ENCODE measurements at places on chromosomes 5 and 9.

DNA sequence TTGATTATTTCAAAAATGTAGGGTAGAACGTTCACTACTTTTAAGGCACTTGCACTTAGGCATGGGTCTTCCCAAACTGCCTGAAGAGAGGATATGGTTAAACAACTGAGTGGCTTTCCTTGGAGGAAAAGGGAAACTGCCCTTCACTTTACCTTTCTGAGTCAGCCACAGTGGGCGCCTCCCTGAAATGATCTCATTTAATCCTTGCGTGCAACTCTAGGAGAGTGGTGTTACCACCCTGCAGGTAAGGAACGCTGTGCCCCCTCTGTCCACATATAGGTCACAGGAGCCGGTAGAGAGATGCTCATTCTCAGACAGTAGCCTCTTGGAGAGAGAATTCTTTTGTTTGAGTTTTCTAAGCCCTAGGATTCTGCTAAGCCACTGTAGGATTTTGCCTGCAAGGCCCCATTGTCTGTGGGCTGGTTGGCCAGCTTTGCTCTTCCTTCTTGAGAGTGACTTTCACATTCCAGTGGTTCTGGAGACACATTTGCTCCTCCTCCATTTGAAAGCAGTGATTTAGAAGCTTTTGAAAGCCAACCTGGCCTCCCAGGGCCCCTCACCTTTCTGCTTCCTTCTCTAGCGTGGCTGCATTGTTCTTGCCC, 110.3 kb upstream of the CTSL start:
- no peak for DNase-seq

- DNase-seq = no peak
These were observed 11.9 kb upstream of the AQP7 start for GRCh38 chr9:33414268-33414667.

DNA sequence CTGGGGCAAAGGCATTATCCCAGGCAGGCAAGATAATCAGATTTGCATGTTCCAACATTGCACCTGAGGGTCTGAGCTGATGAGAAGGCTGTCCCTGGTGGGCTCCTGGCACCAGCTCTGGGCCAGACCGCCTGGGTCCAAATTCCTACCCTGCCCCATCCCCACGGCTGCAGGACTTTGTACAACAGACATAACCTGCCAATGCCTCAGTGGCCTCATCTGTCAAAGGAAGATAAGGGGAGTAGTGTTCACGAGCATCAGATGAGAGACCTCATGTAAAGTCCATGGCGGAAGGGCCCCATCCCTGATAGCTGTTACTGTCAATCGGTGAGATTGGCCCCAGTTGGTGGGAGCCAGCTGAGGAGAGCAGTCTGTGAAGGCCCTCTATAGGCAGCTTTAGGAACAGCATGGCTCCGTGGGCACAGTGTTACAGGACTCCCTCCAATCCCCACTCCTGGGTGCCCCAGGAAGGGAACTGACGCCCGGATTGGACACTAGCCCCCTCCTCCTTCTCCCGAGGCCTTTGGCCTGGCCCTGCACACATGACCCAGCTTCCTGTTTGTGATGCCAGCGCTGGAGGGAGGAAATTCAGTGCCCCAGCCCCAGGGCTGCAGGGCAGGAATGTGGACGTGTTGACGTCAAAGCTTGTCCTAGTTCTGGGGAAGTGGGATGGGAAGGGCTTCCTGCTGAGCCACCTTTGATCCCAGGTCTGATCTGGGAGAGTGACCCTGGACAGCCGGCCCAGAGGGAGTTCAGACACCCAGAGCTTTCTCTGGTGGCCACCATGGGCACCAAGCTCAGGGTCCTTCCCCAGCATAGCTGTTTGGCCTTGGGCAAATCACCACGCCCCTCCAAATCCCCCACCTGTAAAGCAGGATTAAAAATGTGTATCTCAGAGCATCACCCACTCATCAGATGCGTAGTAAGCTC, 56.2 kb downstream of the DUSP1 start:
- DNase-seq = peak; percentile 45

GRCh38 chr9:132543960-132544359, 38.4 kb upstream of the BARHL1 start:
- DNase-seq = no peak

GRCh38 chr9:73200694-73201452, 49.2 kb downstream of the ANXA1 start:
- no peak for DNase-seq

DNA sequence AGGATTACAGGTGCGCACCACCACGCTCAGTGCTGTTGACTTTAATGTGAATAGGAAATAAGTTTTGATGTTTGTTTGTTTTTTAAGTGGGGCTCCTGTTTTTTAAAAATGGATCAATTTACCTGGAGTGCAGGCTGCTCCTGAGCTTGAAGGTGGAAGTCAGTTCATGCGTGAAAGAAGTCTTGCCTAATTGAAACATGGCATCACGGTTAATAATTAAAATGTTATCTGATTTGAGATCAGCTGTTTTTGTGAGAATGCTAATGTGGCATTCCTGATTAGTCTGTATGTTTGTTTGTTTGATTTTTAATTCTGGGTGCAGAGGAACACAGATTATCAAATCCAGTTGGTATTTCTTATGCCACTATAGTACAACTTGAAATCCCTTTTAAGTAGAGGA, 6.5 kb downstream of the SFXN1 start:
- no peak for DNase-seq

DNA sequence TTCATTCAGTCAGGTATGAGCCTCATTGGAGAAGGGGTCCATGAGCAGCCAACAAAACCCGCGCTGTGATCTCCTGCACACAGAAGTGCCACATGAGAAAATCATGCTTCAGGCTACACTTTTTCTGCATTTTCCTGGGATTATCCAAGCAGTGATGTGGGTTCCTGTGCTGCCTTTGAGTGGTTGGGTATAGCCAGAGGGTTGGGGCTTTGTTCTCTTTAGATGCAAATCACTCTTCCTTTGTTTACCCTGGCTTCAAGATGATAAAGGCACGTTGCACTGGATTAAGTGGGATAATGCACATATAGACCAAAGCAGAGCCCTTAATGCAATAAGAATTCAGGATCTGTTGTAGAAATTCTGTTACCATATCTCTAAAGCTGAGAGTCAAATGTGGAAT, 18.7 kb downstream of the ECM2 start:
- no peak for DNase-seq

DNA sequence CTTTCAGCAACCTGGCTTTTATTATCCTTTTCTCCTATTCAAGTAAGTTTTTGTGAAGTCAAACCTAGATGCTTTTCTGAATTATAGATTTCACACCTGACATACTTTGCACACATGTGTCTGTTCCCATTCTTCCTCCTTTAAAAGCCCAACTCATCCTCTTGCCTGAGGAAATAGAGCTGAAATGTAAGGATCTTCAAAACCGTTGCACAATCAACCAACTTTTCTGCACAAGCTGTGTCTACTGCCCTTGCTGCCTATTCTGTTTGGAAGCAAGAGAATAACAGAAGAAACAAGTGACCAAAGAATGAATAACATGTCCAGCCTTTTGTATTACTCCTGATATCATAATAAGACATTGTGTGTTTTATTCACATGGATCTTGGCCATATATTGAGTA, 95.1 kb upstream of the ITGA1 start:
- DNase-seq = no peak

- DNase-seq = no peak
These were observed 69.1 kb downstream of the PPARGC1B start for GRCh38 chr5:149799119-149799623.

- no peak for DNase-seq
These were observed 44.5 kb downstream of the IPO11 start for GRCh38 chr5:62457071-62457470.

GRCh38 chr5:116174111-116174510, 89.3 kb downstream of the COMMD10 start:
- no peak for DNase-seq

DNA sequence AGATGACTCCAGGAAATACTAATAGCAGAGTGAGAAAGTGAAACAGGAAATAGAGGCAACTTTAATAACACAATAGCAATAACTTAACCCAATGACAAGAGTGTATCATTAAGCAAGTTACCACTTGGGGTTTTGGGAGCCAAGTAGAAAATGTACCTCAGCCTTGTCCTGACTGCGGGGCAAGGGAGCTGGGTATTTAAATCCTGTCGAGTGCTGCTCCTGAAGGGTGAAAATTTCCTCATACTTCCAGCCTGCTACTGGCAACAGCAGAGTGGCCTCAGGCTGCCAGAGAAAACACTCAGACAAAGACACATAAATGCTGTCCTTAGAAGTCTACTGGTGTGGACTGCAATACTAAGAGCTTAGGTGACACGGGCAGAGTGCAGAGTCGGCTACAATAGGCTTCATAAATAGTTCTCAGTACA, 112.5 kb upstream of the EMB start:
- DNase-seq = no peak

DNA sequence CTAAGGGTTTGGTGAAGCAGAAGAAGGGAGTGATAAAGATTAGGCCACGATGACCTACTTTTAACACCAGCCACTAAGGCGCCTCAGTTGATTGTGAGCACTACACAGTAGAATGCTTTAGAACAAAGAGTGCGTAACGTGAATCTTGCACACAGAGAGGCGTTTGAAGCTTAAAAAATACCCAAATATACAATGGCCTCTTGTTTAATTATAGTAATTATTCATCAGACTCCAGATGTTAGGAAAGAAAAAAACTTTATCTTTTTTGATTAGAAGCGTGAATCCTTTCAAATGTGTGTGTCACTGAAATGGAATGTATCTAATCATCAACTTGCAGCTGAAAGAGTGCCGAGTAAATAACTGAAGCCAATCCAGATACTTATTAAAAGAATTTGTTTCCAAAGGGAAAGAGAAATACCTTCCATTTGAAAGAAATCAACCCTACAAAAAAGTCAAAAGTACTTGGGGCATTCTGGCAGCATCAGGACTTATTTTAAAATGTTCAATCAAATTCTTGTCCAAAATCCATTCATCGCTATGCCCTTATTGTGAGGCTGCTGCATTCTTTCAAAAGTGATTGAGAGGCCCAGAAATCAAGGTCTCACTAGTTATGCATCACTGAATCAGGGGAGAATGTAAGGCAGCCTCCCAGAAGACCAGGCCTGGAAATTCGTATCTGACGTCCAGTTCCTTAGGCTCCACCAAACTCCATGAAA, 337.5 kb downstream of the ZNF608 start:
- DNase-seq = no peak

DNA sequence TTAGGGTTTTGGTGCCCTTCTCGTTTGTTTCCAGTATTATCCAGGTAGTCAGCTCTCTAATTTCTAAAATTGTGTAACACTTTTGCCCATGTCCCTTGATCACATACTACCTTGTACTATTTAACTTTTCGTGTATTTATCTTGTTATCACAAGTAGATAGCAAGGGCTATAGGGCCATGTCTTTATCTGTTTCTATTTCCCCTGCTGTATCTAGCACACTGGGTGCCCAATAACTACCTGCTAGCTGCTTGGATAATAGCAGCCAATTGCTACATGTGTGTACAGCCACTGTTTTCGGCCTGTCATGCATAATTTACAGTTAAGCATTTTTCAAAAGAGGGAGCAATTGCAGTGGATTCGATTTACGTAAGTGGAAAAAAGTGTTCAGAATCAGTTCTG, 64.8 kb upstream of the TNFAIP8 start:
- DNase-seq = no peak

DNA sequence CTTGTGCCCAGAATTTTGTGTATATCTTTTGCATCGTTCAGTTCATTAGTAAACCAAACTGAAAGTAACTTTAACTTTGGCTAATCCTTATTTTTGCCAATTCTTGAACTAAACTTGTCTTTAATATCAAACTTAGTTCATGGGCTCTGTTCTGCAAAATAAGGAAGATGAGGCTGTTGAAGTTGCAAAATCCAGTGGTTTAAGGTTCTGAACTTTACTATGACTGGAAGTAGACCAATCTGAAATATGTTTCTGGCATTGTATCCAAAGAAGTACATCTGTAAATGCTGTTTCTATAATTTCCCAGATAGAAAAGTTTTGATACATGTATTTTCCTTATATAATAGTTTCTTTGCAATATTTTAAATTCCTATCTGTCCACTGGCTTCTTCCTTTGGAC, 238.1 kb downstream of the CETN3 start:
- DNase-seq = no peak

DNA sequence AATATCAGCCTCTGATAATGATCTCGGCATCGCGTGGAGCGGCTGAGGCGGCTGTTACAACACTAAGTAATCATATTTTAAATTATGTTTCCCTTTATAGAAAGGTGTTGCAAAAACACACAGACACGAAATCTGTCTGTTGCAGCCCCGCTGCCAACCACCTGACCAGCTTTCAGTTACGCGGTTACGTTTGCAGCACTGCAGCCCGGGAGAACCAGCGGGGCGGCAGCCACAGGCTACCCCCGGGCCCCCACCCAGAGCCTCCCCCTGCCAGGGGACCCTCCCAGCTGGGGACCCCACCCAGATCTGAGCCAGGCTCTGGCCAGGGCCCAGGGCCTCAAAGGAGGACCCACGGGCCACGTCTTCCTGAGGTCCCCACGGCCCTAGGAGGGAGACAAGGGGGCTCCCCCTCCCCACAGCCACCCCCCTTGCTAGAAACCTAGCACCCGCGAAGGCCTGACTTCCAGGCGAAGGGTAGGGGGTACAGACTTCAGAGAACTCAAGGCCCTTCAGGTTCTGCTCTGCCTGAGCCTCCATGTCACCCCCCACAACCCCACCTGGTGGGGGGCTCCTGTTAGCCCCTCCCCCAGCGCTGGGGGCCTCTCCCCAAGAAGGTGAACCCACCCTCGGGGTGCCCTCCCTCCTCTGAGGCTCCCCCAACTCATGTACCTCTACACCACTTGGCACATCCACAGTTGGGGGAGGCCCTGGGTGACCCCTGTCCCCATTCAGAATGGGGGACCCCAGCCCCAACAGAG, 6.0 kb downstream of the NACC2 start:
- no peak for DNase-seq

- DNase-seq = no peak
These were observed 2.8 kb downstream of the NR3C1 start for GRCh38 chr5:143400541-143401226.

GRCh38 chr5:138186002-138186447, 7.1 kb downstream of the KIF20A start:
- no peak for DNase-seq

GRCh38 chr5:8766448-8766847, 779.4 kb downstream of the SEMA5A start:
- DNase-seq = no peak

DNA sequence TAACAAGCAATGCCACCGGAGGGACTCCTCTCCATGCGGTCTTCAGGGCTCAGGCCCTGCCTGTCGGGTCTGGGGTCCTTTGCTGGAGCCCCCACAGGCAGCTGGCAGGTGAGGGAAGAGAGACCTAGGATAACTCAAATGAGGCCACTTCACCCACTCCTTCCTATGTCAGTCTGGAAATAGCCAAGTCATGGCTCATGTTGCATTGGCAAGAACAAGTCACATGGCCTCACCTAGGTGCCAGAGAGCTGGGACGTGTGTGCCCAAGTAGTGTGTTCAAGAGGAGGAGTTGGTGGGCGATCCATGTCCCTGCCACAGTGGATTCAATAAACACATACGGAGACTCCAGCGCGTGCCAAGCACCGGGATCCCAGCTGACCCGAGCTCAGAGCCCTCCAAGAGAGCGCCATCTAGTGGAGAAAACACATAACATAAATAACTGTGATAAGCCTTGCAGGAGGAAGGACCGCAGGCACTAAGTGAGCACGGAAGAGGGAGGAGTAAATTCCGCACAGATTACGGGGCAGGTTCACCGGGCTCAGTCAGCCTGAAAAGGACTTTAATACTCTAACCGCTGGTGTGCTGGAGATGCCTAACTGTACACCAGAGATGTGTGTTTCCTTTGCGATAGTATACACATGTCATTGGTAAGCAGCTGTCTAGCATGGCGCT, 580.8 kb downstream of the CCDC171 start:
- no peak for DNase-seq

GRCh38 chr5:131792896-131793295, 3.9 kb downstream of the FNIP1 start:
- no peak for DNase-seq

GRCh38 chr9:105138306-105138801, 106.1 kb upstream of the SLC44A1 start:
- DNase-seq = no peak
